Prostate gland (tissue), 2 donors: ENCODE measurements at places on chromosomes 1 and 21. TPM values are rescaled to one million over a fixed set of nuclear protein-coding genes. Genes with fewer than 3 reads are reported as not detected.

GRCh38 chr1:38285807-38286530, 239.4 kb upstream of the POU3F1 start:
- H3K4me3 ChIP-seq, result no peak overlapping the region
- no peak overlapping the region for H3K27ac ChIP-seq
- H3K36me3 ChIP-seq, result no peaks in the 10 kb centered on the region
- no peaks in the 10 kb centered on the region for H3K27me3 ChIP-seq
- no peaks in the 10 kb centered on the region for H3K4me1 ChIP-seq

DNA sequence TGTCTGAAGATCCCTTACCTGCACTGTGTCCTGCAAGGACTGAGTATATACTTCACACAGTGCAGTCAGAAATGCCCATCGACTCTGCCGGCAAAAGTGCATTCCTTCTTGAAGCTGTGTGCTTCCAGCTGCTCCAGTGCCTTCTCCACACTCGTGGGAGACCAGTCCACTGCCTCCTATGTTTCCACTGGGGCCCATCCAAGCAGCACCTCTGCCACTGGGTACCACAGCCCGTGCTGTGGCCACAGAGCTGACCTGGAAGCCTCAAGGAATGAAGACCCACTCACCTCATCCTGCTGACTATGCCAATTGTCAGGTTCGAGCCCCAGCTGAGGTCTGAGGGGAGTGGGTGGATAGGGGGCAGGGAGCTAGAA, 108.1 kb downstream of the GDAP2 start:
- no peak for DNase-seq
- peaks cover 3% of the 10 kb centered on the region for H3K4me1 ChIP-seq
- no peaks in the 10 kb centered on the region for H3K27me3 ChIP-seq
- H3K36me3 ChIP-seq, result no peaks in the 10 kb centered on the region
- peak overlapping the region; percentile 14 for H3K27ac ChIP-seq

DNA sequence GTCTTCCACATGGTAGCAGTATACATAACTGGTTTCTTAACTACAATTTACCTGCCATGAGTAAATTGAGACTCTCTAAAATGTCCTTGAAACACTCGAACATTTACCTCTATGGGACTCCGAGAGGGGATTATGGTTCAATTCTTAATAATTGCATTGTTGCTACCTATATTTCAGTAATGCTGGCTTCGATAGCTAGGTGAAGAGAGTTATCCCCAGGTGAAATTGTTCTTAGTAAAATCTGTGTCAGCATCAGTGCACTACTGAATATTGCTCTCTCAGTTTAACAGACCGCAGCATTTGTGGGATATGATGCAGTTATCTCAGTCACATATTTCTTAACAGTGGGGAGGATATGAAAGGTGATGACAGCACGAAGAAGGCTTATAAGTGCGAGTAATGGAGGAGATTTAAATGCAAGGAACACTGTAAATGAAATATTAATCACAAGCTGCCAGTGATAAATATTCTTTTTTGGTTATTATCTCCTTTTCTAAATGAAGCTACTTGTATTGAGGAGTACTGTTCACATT, 801.9 kb downstream of the BRINP3 start:
- H3K4me1 ChIP-seq, result no peaks in the 10 kb centered on the region
- H3K27me3 ChIP-seq, result no peaks in the 10 kb centered on the region
- no peaks in the 10 kb centered on the region for H3K36me3 ChIP-seq
- H3K4me3 ChIP-seq, result no peak overlapping the region
- no peak for DNase-seq

Gene ZYG11A
- total RNA-seq, result 6.6 TPM

Gene HMGCS2
- total RNA-seq, result 21.5 TPM

Gene SF3B4
- 15.0 TPM for total RNA-seq
